ENCODE measurements at places on chromosomes 7 and 10.

DNA sequence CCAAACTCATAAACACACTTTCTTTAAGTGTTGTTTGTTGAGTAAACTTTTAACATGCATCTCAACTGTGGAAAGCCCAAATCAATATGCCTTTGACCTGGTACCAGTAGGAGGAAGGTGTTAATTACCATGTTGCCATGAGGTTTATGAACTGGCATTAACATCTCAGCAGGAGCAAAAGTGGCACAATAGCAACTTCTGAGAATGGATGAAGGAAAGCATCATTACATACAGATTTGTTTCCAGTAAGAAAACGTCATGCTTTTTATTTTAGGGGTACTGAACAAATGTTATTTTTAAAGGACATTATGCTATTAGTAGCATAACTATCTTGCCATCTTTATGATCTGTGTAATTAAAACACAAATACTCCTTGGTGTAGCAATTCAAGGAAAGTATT lies 51.1 kb downstream of the ARMC3 start:
- DNase-seq, result no peak

DNA sequence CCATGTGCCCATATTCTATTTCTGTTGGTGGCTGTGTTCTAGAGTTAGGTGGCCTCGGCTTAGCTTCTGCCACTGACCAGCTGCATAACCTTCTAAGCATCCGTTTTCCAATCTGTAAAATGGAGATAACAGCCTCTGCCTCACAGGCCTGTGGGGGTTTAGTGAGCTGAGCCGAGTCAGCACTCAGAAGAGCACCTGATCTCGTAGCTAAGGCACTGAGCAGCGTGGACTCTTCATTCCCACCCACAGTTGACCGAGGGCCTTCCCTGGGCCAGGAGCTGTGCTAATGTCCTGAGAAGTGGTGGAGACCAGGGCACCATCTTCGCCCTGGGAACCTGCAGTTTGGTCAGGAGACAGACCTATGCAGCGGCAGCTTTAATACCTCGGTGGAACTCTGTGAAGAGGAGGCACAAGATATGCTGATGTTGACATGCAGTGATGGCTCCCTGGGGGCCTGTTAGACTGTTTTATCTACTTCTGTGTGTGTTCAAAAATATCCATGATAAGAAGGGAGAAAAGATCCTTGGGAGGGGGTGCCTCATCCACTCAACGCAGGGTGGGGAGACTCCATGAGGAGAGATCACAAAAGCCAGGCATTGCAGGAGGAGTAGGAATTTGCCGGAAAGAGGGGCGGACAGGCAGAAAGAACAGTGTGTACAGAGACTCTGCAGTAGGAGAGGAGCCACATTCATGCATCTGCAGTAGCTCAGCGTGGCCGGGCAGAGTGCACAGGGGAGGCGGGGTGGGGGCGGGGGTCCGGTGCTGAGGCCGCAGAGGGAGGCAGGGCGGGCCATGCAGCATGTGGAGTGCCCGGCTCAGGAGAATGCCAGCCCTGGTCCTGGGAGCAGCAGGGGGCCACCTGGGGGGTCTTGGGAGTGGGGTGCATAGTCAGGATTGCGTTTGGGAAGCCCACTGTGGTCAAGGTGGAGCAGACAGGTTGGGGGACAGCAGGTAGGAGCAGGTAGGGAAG lies 136.8 kb downstream of the C10orf105 start:
- no peak for DNase-seq

DNA sequence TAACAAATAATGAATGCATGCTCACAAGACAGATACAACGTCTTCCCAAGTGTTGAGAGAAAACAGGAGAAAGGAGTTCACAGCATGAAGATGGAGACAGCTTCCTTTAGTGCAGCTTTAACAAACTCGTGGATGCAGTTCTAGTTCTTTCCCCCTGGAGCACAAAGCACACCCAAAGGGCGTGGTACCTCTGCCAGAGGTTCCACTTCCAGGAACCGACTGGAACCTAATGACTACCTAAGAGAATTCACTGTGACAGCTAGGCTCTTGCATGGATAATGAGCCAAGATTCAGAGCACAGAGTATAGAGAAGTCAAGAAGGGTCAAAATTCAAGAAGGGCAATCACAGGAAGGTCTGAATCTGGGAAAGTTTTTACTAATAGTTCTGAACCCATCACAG lies 673.2 kb downstream of the XPNPEP1 start:
- no peak for DNase-seq

DNA sequence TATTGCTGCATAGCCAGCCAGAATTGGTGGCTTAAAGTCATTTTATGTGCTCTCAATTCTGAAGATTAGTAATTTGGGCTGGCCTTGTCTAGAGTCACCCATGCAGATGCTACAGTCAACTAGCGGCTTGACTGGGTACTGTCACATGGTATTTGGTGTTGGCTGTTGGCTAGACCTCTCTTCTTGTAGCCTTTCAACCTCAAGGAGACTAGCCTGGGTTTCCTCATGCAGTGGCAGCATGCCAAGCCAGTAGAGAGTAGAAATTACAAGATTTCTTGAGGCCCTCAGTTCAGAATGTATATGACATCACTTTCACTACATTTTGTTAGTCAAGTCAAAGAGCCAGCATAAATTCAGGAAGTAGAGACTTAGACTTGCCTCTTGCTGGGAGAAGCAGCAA lies 3.7 kb upstream of the ZNF800 start:
- no peak for DNase-seq

DNA sequence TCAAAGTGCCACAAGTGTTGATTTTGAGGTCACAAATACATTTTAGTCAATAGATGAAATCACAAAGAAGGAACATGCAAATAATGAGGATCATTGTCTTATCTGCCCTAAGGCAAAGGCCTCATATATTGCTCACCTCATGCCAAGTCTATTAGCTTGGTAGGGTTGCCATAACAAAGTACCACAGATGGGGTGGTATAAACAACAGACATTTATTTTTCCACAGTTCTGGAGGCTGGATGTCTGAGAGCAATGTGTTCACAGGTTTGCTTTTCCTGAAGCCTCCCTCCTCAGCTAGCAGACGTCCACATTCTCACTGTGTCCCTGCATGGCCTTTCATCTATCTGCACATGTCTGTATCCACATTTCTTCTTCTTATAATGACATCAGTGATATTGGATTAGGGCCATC lies 59.6 kb downstream of the RELN start:
- no peak for DNase-seq

All from brain (organoid and tissue), 16 donors.